ENCODE measurements at places on chromosomes 5 and 9. TPM values are rescaled to one million over a fixed set of nuclear protein-coding genes. Genes with fewer than 3 reads are reported as not detected.

DNA sequence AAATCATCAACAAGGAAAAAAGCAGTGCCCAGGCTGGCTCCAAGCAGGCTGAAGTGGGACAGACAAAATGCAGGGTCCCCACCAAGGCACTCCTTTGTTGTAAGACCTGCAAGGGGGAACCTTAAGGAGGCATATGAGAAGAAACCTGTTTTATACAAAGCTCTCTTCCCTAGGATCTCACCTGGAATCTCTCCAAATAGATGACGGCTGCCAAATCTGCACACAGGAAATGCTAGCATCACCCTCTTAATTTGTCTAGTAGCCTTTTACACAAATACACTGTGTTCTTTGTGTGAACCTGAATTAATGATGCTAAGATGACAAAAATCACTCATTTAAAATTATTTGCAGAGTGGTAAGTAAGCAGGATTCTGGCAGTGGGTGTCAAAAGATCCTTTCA lies 280.2 kb downstream of the SPOCK1 start:
- DNase-seq, result peak; percentile 55

- DNase-seq, result no peak
Measured at GRCh38 chr5:11803436-11803835, 100.8 kb downstream of the CTNND2 start.

Gene PIK3R1
- 15.5 TPM for total RNA-seq

Gene NR5A1
- total RNA-seq, result not detected

Gene CDH9
- total RNA-seq, result not detected

Gene NR2F1
- total RNA-seq, result 1.6 TPM

Measured in bronchial epithelial cell (primary cell).